HT-29 (cell line): ENCODE measurements at places on chromosomes 11 and 22.

DNA sequence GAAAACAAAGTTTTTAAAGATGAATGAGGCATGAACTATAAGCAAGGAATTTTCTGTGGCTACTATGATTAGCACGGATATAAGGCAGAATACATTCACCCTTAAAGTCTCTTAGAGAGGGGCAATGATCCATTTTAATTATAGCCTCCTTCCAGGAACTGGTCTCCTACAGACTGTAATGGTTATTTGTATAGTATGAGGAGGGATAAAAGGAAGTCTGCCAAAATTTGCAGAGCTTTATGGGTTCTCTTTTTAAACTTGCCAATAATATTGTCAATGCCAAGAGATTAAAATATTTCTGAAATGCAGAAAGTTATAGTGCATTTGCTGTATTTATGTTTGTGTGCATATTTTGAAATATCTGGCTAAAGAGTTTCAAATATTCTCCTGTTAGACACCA lies 271.4 kb upstream of the LUZP2 start:
- DNase-seq: no peak

DNA sequence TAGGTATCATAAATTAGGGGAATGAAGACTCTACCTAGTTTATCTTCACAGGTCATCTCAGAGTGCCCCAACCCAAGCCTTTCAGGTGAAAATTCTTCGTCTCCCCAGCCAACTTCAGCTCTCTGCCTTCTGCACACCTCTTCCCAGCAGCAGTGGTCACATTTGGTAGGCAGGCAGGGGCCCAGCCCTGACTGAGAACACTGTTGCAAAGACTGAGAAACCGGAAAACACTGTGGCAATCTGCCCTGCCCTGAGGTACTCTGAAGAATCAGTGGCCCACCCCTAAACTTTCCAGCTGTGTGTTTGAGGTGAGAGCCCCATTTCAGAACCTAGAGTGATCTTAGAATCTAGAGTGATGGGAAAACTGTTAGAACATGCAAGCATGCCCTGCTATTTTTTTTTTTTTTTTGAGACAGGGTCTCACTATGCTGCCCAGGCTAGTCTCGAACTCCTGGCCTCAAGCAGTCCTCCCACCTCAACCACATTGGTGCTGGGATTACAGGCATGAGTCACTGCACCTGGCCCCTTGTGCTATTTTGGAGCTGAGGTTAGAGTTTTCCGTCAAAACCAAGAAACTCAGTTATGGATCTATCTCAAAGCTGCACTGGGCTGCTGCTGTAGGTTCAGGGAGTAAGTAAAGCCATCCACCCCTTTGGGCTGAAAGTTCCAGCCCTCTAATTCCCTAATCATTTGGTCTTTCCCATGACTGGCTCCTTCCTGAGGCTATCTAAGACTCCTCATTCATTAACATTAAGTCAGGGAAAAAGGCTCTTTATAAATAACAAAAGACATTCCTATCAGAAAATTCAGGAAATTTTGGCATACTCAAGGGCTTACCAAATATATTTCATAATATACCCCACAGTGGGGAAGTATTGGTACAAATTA lies 1.7 kb upstream of the LDHA start:
- no peak for DNase-seq

- no peak for DNase-seq
Observed at GRCh38 chr11:132913886-132914285, 618.4 kb downstream of the OPCML start.

DNA sequence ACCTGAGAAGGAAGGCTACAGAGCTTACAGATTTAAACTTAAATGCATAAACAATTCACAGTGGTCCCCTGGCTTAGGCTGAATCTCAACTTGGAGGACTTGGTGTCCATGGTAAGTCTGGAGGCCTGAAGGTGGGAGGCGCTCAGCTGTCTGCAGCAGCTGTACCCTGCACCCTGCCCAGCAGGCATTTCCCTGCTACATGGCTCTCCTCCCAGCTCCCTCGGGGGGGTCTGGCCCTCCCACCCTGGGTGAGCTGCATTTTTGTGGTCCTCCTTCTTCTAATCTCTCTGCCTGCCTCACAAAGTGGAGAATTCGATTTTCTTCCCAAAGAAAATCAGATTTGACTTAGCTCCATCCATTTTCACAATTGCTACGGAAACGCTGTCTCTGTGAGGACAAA lies 273.2 kb downstream of the KIRREL3 start:
- DNase-seq: no peak

- peak; percentile 39 for DNase-seq
Observed at GRCh38 chr11:133945087-133945974, 11.4 kb downstream of the IGSF9B start.

DNA sequence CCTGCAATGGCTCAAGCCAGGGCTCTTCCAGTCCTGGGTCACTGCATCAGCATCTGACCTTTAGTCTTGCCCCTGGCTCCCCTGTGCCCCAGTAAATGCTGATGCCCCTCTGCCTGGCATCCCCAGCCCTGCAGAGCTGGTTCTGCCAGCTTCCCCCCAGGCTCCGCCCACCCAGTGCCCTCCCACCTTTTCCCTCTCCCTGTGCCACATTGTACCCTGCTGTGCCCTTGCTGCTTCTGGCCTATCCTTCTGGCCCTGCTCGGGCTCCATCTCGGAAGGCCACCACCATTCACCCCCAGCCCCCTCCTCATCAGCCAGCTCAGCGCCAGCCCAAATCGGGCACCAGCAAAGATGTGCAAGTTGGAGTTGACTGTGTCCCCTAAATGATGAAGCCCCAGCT lies 7.4 kb downstream of the CAPN5 start:
- peak; percentile 71 for DNase-seq

DNA sequence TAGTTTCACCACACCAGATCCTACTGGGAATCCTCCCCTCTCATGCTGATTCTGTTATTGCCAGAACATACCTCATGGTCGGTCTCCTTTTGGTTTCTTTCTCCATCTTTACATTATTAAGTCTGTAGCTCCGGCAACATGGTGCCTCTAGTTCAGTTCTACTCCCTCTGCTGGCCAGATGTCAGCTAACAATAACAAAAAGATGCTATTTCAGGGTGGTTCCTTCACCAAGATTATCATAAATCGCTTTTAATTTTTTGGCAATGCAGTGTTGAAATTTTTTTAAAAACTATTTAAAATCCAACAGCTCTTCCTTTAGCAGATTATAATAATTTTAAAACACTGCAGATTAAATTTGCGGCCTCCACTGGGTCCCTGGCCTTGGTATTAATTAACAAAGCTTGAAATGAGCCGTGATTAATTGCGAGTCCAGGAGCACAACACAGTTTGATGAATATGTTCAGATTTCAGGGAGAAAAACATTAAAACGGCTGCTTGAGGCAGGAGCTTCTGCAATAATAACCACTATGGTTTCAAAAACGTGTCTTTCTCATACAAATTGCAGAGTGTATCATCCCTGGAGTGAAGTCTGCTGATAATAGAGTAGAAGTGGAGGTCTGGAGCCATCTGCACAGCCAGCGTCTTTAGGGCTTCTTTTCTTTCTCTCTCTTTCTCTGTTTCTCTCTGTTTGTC lies 492.9 kb upstream of the KIRREL3 start:
- DNase-seq: peak; percentile 58

- no peak for DNase-seq
Observed at GRCh38 chr11:116482716-116483115, 290.1 kb downstream of the BUD13 start.

DNA sequence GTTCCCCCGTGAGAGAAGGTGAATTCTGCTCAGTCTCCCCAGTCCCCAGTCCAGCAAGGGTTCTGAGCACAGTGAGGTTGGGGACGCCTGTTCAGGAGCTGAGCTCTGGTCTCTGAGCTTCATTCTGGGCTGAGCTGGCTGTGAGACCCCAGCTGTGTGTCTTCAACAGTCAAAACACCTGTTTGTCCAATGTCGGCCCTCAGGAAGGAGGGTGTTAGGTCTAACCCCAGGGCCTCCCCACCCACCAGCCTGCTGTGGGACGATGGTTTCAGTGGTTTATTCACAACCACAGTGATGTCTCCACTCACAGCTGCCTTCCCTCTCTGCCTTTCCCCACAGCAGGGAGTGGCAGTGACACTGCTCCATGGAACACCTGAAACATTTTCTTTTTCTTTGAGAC lies 1282.9 kb downstream of the TBC1D22A start:
- DNase-seq: no peak

- no peak for DNase-seq
Observed at GRCh38 chr22:22847241-22847640, 40.4 kb upstream of the IGLL5 start.

- no peak for DNase-seq
Observed at GRCh38 chr11:2205981-2206690, 34.5 kb upstream of the TH start.

GRCh38 chr22:50481440-50482106 lies at the start of gene ADM2:
Gene ADM2 (plus strand): TSS chr22:50481543. CDS start chr22:50481848, 305 bp downstream.
- no peak for DNase-seq
